ENCODE measurements at places on chromosomes 1 and 21.

DNA sequence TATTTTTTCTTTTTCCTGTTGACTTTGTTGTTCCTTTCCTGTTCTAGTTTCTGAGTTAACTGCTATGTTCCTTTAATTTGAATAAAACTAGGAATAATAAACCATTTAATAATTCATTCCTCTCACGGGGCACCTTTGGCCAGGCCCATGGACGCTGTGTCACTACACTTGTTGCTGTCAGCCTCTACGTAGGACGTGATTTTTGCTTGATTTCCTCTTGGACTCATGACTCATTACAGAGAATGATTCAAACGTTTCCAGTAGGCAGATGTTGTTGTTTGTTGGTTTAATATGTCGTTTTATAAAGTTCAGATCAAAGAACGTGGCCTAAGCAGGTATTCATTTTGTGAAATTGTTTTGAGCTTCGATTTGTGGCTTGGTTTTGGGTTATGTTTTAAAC lies 9.1 kb upstream of the SLC19A1 start:
- DNase-seq: no peak

DNA sequence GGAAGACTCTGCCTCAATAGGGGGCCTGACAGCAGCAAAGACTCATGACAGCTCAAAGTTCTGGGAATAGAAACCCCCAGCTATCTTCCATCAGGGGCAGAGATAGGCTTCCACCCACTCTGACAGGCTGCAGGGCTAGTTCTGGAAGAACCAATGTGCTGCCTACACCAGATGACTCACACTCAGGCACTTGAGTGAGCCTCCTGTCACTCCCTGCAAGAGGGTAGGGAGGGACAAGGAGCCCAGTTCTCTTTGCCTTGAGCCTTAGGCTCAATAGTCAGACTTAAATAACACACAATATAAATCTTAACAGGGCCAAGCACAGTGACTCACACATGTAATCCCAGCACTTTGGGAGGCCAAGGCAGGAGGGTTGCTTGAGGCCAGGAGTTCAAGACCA lies 386.4 kb downstream of the HHAT start:
- no peak for DNase-seq

GRCh38 chr1:64495878-64496277 lies 25.9 kb downstream of the CACHD1 start:
- no peak for DNase-seq

DNA sequence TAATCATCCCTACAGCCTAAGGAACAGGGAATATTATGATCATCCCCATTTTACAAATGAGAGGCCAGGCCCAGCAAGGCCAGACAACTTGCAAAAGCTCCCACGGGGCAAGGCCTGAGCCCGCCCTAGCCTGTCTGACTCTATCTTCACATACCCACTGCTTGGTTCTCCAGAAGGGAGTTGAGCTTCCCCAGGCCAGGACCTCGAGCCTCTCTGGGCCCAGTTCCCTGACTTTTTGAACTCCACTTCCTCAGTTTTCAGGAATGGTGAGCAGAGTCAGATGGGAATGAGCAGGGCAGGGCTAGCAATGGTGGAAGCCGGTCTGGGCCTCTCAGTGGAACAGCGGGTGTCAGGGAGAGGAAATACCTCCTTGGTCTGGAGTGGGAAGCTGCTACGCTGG lies 39.3 kb downstream of the CACNA1S start:
- DNase-seq: no peak

All from stimulated activated CD8-positive, alpha-beta memory T cell treated with anti-CD3 and anti-CD28 coated beads, Interleukin-15, amount 100 ng/mL, for 1 hour (primary cell).